Stomach (tissue), 19 donors: ENCODE measurements at places on chromosomes 5 and 9. TPM values are rescaled to one million over a fixed set of nuclear protein-coding genes. Genes with fewer than 3 reads are reported as not detected.

DNA sequence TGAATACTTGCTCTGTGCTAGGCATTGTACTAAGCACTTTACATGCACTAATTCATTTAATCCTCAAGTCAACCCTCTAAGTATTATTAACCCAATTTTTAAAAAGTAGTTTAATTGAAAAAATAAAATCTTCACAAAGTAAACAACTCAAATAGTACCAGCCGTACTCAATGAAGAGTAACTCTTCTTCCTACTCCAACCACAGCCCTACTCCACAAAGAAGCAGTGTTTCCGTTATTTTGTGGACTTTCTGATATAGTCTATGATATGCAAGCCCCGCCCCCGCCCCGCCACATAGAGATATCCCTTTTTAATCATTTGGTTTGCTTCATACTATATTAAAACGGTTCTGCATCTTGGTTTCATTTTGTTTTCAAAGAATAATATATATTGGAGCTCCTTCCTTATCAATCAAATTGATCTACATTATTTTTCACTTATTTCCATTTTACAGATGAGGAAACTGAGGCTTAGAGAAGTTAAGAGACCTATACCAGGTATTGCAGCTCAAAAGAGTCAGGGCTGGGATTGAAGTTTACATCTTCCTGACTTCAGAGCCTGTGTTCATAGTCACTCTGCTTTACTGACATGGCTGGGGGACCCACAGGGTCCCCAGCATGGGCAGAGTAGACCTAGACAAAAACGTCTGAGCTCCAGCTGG lies 78.6 kb downstream of the PCDH1 start:
- peaks cover 4% of the 10 kb centered on the region for H3K4me1 ChIP-seq
- no peak overlapping the region for H3K27ac ChIP-seq
- DNase-seq = no peak
- H3K36me3 ChIP-seq = no peaks in the 10 kb centered on the region

GRCh38 chr9:99606957-99607356 lies 214.7 kb upstream of the NR4A3 start:
- no peak overlapping the region for H3K27ac ChIP-seq
- H3K27me3 ChIP-seq = no peaks in the 10 kb centered on the region
- H3K36me3 ChIP-seq = no peaks in the 10 kb centered on the region
- no peaks in the 10 kb centered on the region for H3K4me1 ChIP-seq

- H3K4me1 ChIP-seq = peaks cover 11% of the 10 kb centered on the region
- no peak overlapping the region for H3K4me3 ChIP-seq
Observed at GRCh38 chr5:82351297-82351696, 73.1 kb upstream of the RPS23 start.

DNA sequence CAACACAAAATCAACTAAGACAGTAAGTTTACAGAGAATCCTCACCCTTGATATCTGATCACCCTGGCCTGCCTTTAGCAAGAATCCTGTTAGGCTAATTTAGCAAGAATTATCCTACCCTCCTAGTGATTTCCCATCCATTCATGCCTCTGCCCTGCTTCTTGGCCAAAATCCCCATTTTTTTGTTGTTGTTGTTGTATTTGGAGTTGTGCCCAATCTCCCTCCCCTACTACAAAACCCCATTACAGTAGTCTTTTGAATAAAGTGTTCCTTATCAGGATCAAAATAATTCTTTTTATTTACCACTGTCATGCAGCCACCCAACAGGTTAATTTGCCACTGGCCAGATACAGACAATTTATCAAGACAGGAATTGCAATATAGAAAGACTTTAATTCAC lies 58.5 kb upstream of the CLINT1 start:
- DNase-seq = no peak
- no peaks in the 10 kb centered on the region for H3K27me3 ChIP-seq
- peaks cover 71% of the 10 kb centered on the region for H3K4me1 ChIP-seq
- no peaks in the 10 kb centered on the region for H3K36me3 ChIP-seq

- no peak for DNase-seq
- no peak overlapping the region for H3K4me3 ChIP-seq
- H3K27me3 ChIP-seq = no peaks in the 10 kb centered on the region
- no peaks in the 10 kb centered on the region for H3K4me1 ChIP-seq
- no peak overlapping the region for H3K27ac ChIP-seq
Observed at GRCh38 chr5:126715765-126716164, 61.2 kb upstream of the LMNB1 start.

DNA sequence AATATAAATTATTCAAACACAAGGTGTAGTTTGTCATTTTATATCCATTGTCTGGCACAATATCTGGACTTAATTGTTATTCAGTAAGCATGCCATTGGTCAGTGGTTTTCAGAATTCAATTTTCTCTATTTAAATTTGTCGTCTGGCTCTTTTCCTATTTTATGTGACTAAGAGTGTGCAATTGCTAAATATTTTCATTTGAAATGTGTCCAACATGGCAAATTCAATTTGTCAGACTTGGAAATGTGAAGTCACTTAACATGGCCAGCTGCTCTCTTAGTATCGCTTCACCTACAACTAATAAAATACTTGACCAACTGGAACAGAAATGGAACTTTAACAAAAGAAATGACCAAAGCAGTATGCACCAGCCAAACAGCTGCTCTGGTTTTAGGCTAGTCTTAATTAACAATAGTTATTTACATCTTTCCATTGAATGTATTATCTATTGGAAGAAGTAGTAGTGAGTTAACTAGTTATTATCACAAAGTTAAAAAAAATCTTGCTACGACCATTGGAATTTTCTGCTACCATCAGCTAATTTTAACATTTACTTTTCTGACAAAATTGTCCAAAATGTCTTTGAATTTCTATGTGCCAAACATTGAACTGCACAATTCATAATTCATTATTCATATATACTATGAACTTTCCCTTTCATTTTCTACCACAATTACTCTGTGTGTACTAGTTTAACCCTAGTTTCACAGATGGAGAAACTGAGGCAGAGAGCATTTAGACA lies 720.7 kb upstream of the FAM174A start:
- no peaks in the 10 kb centered on the region for H3K4me1 ChIP-seq
- no peak for DNase-seq
- H3K36me3 ChIP-seq = no peaks in the 10 kb centered on the region
- H3K27ac ChIP-seq = no peak overlapping the region
- H3K4me3 ChIP-seq = no peak overlapping the region
- H3K27me3 ChIP-seq = no peaks in the 10 kb centered on the region

DNA sequence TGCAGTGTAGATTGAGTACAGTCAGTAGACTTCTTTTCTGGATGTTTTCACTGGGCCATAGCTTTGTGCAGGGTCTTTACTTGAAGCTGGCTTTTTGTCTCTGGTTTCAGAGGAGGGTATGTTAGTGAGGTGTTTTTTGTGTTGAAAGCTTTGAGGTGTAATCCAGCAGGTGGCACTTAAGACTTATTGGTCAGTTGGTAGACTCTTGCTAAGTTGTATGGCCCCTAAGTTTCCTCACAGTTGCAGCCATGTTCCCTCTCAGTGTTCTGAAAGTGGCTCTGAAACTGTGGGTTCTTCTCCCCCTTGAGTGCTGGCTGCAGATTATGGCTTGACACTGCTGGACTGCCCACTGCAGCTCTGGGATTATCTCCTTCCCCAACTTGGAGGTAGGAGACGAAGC lies 55.7 kb upstream of the SLC44A1 start:
- no peak overlapping the region for H3K27ac ChIP-seq
- no peaks in the 10 kb centered on the region for H3K27me3 ChIP-seq
- H3K36me3 ChIP-seq = no peaks in the 10 kb centered on the region
- no peaks in the 10 kb centered on the region for H3K4me1 ChIP-seq

DNA sequence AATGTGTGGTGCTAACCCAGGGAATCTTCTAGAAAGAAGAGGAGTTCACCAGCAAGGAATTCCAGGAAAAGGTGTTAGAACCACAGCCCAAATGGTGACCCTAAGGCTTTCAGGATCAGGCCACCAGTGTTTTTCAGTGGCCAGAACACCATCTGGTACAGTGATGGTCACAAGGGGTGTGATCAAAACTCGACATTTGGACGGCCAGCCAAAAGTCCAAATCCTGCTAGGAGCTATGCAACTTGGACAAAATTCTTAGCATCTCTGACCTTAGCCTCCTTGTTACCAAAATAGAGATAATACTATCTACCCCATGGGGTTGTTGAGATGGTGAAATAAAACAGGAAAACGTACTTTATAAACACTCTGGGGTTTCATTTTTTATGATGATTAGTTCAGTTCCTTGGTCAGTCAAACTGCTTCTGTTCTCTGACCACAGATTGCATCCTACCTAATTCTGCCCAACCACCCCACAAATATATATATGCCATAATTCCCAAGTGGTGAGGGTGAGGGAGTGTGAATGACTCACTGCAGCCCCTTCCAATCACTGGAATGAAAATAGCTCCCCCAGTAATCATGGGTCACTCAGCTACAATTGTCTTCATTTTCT lies 210.3 kb downstream of the CDK5RAP2 start:
- H3K36me3 ChIP-seq = no peaks in the 10 kb centered on the region
- no peak for DNase-seq

- H3K4me1 ChIP-seq = no peaks in the 10 kb centered on the region
- H3K27ac ChIP-seq = no peak overlapping the region
- H3K36me3 ChIP-seq = no peaks in the 10 kb centered on the region
- DNase-seq = no peak
- no peak overlapping the region for H3K4me3 ChIP-seq
Observed at GRCh38 chr5:149694007-149694406, 36.1 kb upstream of the PPARGC1B start.

DNA sequence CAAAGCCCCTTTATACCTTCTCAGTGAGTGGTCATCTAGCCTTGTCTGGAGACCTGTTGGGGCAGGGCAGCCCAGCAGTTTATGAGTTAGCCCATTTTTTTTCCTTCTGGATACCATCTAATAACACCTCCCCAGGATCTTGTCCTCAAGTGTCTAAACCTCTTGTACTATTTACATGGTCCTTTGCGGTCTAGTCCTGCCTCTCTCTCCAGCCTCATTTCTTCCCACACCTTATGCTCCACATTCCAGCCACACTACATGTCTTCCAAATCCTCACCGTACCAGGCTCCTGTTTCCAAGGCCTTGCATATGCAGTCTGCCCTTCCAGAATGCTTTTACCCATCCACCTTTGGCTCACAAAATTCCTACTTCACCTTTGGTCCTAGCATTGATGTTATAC lies 77.2 kb downstream of the ADRB2 start:
- no peaks in the 10 kb centered on the region for H3K27me3 ChIP-seq
- no peak overlapping the region for H3K27ac ChIP-seq
- H3K4me1 ChIP-seq = peaks cover 27% of the 10 kb centered on the region
- H3K4me3 ChIP-seq = no peak overlapping the region
- DNase-seq = no peak
- no peaks in the 10 kb centered on the region for H3K36me3 ChIP-seq

- no peaks in the 10 kb centered on the region for H3K36me3 ChIP-seq
- H3K4me3 ChIP-seq = no peak overlapping the region
- no peak overlapping the region for H3K27ac ChIP-seq
- no peaks in the 10 kb centered on the region for H3K27me3 ChIP-seq
- peak; percentile 53 for DNase-seq
- no peaks in the 10 kb centered on the region for H3K4me1 ChIP-seq
Observed at GRCh38 chr5:144504929-144505577, 334.4 kb downstream of the KCTD16 start.

- H3K27ac ChIP-seq = no peak overlapping the region
- no peak for DNase-seq
- H3K27me3 ChIP-seq = peaks cover 4% of the 10 kb centered on the region
- H3K4me1 ChIP-seq = no peaks in the 10 kb centered on the region
Observed at GRCh38 chr9:95373069-95373681, 55.7 kb upstream of the FANCC start.

- peak overlapping the region; percentile 52 for H3K4me3 ChIP-seq
- H3K27me3 ChIP-seq = no peaks in the 10 kb centered on the region
- DNase-seq = peak; percentile 73
- no peaks in the 10 kb centered on the region for H3K4me1 ChIP-seq
Observed at GRCh38 chr5:117455236-117456233, 880.9 kb upstream of the SEMA6A start.

GRCh38 chr5:128402506-128402905 lies 135.5 kb downstream of the FBN2 start:
- no peak overlapping the region for H3K4me3 ChIP-seq
- H3K27ac ChIP-seq = no peak overlapping the region
- H3K4me1 ChIP-seq = no peaks in the 10 kb centered on the region
- no peaks in the 10 kb centered on the region for H3K27me3 ChIP-seq
- no peaks in the 10 kb centered on the region for H3K36me3 ChIP-seq

GRCh38 chr5:119274767-119275130 lies 81.1 kb upstream of the TNFAIP8 start:
- H3K4me1 ChIP-seq = peaks cover 55% of the 10 kb centered on the region
- H3K4me3 ChIP-seq = no peak overlapping the region
- H3K36me3 ChIP-seq = no peaks in the 10 kb centered on the region
- H3K27ac ChIP-seq = peak overlapping the region; percentile 93

GRCh38 chr5:31186672-31187267 lies 6.7 kb upstream of the CDH6 start:
- H3K4me3 ChIP-seq = no peak overlapping the region
- no peaks in the 10 kb centered on the region for H3K36me3 ChIP-seq

DNA sequence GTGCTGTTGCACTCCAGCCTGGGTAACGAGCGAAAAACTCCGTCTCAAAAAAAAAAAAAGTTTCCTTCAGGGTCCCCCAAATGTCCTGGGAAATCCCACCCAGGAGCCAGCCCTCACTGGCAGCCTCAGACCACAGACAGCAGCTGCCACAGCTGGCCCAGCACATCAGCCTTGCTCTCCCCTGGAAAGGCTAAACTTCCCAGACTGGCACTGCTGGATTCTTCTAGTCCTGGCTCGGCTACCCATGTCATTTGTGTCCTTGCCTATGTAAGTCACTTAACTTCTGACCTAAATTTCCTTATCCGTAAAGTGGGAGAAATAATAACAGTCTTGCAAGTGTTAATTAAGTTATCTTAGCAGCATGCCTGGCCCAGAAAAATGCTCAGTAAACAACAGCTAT lies 8.6 kb upstream of the PRRC2B start:
- no peaks in the 10 kb centered on the region for H3K36me3 ChIP-seq
- no peaks in the 10 kb centered on the region for H3K27me3 ChIP-seq
- H3K4me3 ChIP-seq = no peak overlapping the region
- DNase-seq = no peak
- no peak overlapping the region for H3K27ac ChIP-seq

- DNase-seq = peak; percentile 51
- H3K27ac ChIP-seq = peak overlapping the region; percentile 74
- peaks cover 97% of the 10 kb centered on the region for H3K4me1 ChIP-seq
- H3K4me3 ChIP-seq = peak overlapping the region; percentile 11
- no peaks in the 10 kb centered on the region for H3K36me3 ChIP-seq
- H3K27me3 ChIP-seq = no peaks in the 10 kb centered on the region
Observed at GRCh38 chr9:136081113-136081825, 13.8 kb downstream of the NACC2 start.

GRCh38 chr5:41951224-41951623 lies 26.1 kb downstream of the FBXO4 start:
- no peaks in the 10 kb centered on the region for H3K36me3 ChIP-seq
- H3K4me3 ChIP-seq = no peak overlapping the region
- no peak for DNase-seq
- no peaks in the 10 kb centered on the region for H3K27me3 ChIP-seq
- peaks cover 3% of the 10 kb centered on the region for H3K4me1 ChIP-seq

- peaks cover 8% of the 10 kb centered on the region for H3K4me1 ChIP-seq
- H3K4me3 ChIP-seq = no peak overlapping the region
- no peaks in the 10 kb centered on the region for H3K27me3 ChIP-seq
- H3K27ac ChIP-seq = no peak overlapping the region
- H3K36me3 ChIP-seq = peaks cover 86% of the 10 kb centered on the region
Observed at GRCh38 chr9:127809540-127810377, 7.1 kb downstream of the FPGS start.

Gene GABRA1
- 0.75 TPM for polyA plus RNA-seq

Gene HAND1
- polyA plus RNA-seq = not detected

Gene SEMA6A
- polyA plus RNA-seq = 1.4 TPM

Gene WDR36
- 4.3 TPM for polyA plus RNA-seq

Gene CEL
- 4.0 TPM for polyA plus RNA-seq

Gene ANKH
- polyA plus RNA-seq = 18.8 TPM

Gene ACOT12
- not detected for polyA plus RNA-seq

Gene NNT
- polyA plus RNA-seq = 12.5 TPM

Gene BNC2
- 1.1 TPM for polyA plus RNA-seq

Gene SET
- 109 TPM for polyA plus RNA-seq

Gene TRIM14
- polyA plus RNA-seq = 4.7 TPM

Gene GPX3
- polyA plus RNA-seq = 360 TPM

Gene PDLIM4
- 52.4 TPM for polyA plus RNA-seq
